ENCODE measurements at places on chromosomes 5 and 9.

DNA sequence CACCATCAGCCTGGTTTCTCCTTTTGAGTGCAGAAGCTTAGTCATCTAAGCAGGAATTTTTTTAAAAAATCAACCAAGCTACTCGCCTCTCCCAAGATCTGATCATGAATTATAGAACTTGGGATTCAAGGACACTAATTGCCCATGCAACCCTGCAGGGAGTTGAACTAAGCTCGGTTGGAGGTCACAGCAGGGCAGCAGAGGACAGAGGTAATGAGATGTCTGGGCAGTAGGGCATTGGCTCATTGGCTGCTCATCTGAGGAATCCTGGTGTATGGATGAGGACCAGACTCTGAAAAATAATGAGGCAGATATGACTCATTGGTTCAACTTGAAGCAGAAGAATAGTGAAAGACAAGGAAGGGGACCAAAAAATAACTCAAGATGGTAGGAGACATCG lies 111.8 kb upstream of the TLE1 start:
- DNase-seq, result no peak

DNA sequence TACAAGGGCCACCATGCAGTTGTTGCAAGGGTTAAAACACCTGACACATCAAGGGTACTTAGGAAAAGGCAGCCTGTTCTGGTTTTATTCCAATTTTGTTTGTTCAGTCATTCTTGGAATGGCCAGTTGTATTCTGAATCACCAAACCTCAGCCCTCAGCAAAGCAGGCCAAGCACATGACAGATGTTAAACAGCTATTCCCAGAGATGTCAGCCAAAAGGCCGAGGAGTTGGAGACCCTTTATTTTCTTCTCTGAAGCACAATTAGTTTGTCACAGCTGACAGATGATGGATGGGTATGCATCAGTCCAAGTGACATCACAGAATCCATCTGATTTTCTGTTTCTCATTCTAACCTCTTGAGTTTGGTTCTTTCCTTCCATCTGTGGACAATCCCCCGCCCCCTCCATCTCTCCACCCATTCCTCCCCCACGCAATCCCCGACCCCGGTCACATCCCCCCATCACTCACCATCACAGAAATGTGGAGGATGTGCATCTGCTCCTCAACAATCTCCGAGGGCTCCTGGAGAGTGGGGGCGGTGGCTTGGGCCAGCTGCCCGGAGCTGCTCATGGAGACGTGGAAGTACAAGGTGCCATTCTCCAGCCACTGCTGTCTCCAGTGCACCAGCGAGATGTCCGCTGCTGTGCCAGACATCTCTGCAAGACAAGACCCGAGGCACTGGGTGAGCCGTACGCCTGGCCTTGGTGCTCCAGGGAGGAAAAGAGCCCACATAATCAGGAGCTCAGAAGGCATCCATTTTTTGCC lies 123.8 kb downstream of the ASTN2 start:
- DNase-seq, result no peak

DNA sequence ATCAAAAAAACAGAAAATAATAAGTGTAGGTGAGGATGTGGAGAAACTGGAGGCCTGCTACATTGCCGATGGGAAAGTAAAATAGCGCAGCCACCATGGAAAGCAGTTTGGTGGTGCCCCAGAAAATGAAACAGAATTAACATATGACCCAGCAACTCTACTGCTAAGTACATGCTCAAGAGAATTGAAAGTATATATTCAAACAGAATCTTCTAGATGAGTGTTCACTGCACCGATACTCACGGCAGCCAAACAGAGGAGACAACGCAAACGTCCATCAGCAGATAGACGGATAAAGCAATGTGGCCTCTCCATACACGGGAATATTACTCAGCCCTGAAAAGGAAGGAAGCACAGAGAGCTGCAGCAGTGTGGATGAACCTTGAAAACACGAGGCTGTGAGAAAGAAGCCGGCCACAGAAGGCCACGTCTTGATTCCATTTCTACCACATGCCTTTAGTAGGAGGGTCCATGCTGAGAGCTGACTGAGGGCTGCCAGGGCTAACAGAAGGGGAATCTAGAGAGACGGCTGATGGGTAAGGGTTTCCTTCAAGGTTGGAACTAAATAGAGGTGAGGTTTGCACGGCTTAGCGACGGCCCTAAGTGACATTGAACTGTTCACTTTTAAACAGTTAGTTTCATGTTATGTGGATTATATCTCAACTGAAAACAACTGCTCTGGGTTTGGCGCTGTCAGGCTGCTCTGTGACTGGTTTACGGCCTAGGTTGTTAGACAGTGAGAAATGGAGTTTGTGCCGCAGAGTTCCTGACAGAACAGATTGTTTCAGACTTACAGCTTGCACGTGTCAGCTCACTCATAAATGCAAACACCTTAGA lies 29.8 kb downstream of the AHRR start:
- DNase-seq, result no peak

GRCh38 chr5:179731791-179732411 lies 721 bp upstream of the MAML1 start:
- no peak for DNase-seq

DNA sequence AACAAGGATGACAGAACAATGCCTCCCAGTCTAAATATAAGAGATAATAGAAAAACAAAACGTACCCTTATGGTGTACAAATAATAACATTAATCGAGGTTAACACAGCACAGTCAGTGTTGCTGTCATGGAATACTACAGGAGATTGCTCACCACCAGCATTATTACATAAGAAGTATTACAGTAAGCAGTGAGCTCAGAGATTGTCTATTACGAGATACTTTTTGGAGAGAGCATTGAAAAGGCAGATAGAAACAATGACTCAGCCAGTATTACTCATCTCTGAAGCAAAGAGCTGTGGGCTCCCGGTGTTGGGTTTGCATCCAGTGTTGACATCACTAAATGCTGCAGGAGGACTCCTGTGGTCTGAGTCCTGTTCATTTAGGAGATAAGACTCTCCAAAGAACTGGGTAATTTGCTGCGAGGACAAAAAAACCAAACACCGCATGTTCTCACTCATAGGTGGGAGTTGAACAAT lies 191.9 kb upstream of the SEMA6A start:
- no peak for DNase-seq

DNA sequence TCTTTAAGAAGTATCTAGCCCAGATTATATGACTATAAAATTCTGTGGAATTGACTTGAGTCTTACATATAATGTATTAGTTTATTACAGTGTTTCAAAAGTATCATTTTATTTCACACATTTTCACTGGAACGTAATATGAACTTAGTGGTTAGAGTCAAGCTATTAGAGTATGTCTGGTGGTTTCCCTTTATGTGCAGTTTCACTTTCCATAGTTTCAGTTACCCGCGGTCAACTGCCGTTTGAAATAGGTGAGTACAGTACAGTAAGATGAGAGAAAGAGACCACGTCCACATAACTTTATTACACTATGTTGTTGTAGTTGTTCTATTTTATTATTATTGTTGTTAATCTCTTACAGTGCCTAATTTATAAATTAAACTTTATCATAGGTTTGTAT lies 50.5 kb downstream of the COMMD10 start:
- no peak for DNase-seq

- DNase-seq, result no peak
Observed at GRCh38 chr5:91332267-91333045, 50.7 kb downstream of the ARRDC3 start.

DNA sequence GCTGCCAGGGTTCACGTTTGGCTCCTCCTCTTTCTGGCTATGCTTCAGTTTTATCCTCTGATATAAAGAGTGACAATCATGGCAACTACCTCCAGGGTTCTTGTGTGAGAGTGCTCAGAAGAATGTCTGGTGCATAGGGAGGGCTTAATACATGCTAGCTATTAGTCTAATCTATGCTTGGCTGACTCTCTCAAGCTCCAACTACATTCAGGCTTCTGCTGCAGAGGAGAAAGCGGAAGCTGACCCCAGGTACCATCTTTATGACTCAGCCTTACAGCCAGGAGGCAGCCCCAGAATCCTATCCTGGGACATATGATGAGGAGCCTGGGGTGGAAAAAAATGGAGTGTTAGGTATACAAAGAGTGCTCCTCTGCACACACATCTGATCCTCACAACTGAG lies 32.1 kb upstream of the RASGRF2 start:
- DNase-seq, result no peak

DNA sequence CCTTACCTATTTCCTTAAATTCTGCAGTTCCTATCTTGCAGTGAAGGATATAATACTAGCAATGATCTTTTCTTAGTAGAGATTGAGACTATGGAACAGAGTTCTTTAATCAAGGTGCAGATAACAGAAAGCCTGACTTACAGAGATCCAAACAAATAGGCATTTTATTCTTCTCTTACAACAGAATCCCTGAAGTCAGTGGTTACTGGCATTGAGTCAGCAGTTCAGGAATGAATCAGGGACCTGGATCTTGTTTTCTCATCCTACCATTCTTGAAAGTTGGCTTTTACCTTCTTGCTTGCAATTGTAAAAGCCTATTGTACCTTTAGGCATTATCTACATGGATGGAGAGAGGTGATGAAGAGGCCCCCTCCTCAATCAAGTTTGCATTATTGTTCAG lies 47.5 kb upstream of the TLE4 start:
- DNase-seq, result no peak

- no peak for DNase-seq
Observed at GRCh38 chr5:110038297-110038997, 348.7 kb downstream of the MAN2A1 start.

- no peak for DNase-seq
Observed at GRCh38 chr5:113102121-113102531, 125.5 kb downstream of the DCP2 start.

GRCh38 chr9:91214086-91214485 lies 147.6 kb downstream of the AUH start:
- no peak for DNase-seq

DNA sequence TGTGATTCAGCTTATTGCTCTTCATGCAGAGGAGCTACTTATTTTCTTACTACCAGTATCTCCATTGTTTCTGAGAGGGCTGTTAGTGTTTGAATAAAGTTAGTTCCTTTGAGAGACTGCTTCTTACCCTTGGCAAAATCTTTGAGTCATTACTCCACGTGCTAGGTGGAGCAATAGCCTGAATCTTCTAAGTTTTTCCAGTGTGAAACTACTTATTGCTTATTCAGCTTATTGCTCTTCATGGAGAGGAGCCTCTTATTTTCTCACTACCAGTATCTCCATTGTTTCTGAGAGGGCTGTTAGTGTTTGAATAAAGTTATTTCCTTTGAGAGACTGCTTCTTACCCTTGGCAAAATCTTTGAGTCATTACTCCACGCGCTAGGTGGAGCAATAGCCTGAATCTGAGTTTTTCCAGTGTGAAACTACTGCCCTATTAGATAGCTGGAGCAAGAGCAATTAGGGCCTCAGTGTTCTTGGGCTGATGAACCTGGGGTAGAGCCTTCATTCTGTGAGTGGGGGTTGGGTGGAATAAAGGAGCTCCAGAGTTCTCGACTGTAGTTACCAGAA lies 41.9 kb downstream of the GPBP1 start:
- no peak for DNase-seq

DNA sequence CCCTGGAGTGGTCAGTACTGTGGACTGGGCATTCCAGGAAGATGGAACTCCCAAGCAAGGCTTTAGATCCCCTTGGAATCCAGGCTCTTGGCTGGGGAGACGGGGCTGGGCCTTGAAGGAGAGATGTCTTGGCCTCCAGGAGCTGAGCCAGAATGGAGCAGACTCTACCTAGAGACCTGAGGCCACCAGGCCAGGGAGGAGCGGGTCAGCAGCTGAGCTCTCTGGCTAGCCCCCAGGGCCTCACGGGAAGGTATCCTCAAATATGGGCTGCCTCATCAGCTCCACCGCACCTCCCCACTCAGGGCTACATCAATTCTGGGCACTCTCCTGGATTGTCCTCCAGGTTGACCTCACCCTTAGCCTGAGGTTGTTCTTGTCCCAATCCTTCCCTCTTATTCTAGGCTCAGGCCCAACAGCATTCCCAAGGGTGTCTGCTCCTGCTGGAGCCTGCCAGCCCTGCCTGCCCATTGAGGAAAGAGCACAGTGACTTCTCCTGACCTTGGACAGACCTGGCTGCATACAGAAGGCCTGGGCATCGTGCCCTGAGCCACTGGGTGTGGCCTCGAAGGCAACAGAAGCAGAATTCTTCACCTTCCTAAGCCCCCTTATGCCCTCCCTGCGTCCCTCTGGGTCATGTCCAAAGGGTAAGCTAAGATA lies 3.0 kb upstream of the PDLIM4 start:
- no peak for DNase-seq

GRCh38 chr5:759111-759751 lies 25.3 kb downstream of the ZDHHC11B start:
- DNase-seq, result no peak
